ENCODE measurements at places on chromosomes 4 and X.

GRCh38 chr4:110533940-110534339, 58.0 kb downstream of the ENPEP start:
- no peak for DNase-seq

- DNase-seq: no peak
Measured at GRCh38 chrX:142831961-142832530, 193.7 kb upstream of the SPANXN4 start.

DNA sequence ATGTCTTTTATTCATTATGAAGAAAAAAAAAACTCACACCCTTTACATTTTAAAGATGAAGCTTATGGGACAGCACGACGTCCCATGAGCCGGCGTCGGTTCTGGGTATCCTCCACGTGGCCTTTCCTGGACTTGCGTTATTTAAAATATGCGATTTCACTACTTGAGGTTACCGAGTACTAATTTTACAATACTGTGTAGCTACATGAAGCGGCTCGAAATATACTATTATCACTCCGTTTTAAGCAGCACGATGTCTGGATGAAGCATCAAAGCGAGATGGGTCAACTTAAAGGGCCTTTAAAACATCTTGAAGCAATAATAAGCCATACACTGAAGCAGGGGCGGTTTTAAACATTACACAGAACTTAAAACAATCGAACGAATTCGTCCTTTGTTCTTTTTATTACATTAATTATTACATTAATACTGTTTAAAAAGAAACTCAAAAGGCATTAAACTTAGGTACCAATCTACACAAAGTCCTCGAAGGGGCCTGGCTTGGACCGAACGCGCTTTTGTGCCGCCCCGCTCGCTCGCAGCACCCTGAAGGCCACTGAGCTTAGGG, 1.4 kb upstream of the KLF3 start:
- DNase-seq: no peak

DNA sequence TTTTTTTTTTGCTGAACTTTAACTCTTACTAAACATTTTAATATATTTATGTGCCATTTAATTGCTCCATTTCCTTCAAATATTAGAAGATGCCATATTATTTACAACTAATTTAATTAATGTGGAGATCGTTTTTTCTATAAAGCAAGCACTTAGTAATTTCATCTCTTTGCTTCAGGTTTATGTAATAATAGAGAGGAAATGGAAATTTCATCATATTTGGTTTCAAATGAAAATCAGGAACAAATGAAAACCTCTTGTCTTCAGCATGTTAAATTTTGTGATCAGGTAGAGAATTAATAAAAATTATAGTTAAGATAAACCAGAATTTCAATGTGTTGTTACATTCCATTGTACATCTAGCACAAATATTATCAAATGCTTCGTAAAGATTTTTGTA, 120.1 kb downstream of the SYNPO2 start:
- DNase-seq: no peak

DNA sequence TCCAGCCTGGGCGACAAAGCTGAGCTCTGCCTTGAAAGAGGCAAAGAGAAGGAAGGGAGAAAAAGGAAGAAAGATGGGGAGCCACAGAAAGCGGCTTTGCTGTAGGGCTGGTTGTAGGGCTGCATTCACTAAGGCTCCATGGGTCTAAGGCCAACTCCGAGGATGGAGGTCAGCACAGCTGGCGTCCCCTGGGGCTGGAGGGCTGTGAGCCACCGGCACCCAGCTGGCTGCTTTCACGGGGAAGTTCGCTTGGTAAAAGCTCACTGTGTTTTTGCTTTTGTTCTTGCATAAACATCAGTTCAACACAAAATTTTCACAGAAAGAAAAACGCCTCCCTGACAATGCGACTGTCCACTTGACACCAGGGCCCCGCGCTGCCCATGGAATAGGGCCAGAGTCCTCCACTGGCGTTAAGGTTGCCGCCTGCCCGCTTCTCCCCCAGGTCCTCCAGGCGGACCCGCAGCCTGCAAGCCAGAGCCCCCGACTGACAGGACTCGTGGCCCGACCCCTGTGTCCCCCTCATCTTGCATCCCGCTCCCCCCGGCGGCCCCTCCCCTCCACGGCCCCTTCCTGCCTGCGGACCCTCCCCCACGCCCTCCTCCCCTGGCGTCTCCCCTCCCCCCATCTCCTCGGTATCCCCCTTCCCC, 1.1 kb downstream of the RNF212 start:
- no peak for DNase-seq

- no peak for DNase-seq
Measured at GRCh38 chrX:108059801-108060200, 14.9 kb downstream of the VSIG1 start.

Data from NCI-H748 treated with DMSO at 0.1 percent for 48 hours (cell line).